Activated T-helper 1 cell treated with anti-CD3 and anti-CD28 coated beads, Interleukin-12 subunit alpha, Interleukin-12 subunit beta, Interleukin-2, Interleukin-4 antibody, amounts not matched to agents 30 ng/mL and 10 ng/mL and 1 ng/mL, durations not matched to agents 14 hours and 24 hours and 36 hours (primary cell): ENCODE measurements at places on chromosomes 3 and 15. TPM values are rescaled to one million over a fixed set of nuclear protein-coding genes. Genes with fewer than 3 reads are reported as not detected.
A peak's percentile ranks its signal among the peaks of the same experiment; 100 is the strongest.

NPRL2 gene
- 43.7 and 46.6 TPM in 2 replicates for total RNA-seq

GRCh38 chr15:68383161-68384074 is 48.5 kb downstream of the ITGA11 start:
- H3K27ac ChIP-seq: no peak overlapping the region
- no peak overlapping the region for H3K4me3 ChIP-seq
- peaks cover 18% of the 10 kb centered on the region for H3K4me1 ChIP-seq
- no peaks in the 10 kb centered on the region for H3K36me3 ChIP-seq

ADAMTSL3 gene
- total RNA-seq: not detected in 2 replicates

KBTBD8 gene
- total RNA-seq: 18.3 and 26.6 TPM in 2 replicates

ANKRD63 gene
- total RNA-seq: not detected in 2 replicates

- no peak overlapping the region for H3K4me3 ChIP-seq
- no peaks in the 10 kb centered on the region for H3K27me3 ChIP-seq
- peaks cover 3% of the 10 kb centered on the region for H3K4me1 ChIP-seq
- no peak for DNase-seq
- H3K27ac ChIP-seq: no peak overlapping the region
- H3K36me3 ChIP-seq: no peaks in the 10 kb centered on the region
Measured at GRCh38 chr15:80925597-80926059, 64.0 kb downstream of the MESD start.

GOLGA8R gene
- 1.9 and 2.8 TPM in 2 replicates for total RNA-seq

- no peaks in the 10 kb centered on the region for H3K4me1 ChIP-seq
- peaks cover 52% of the 10 kb centered on the region for H3K27me3 ChIP-seq
- H3K36me3 ChIP-seq: no peaks in the 10 kb centered on the region
- DNase-seq: no peak
Measured at GRCh38 chr3:64444490-64445108, 219.3 kb upstream of the PRICKLE2 start.

DNA sequence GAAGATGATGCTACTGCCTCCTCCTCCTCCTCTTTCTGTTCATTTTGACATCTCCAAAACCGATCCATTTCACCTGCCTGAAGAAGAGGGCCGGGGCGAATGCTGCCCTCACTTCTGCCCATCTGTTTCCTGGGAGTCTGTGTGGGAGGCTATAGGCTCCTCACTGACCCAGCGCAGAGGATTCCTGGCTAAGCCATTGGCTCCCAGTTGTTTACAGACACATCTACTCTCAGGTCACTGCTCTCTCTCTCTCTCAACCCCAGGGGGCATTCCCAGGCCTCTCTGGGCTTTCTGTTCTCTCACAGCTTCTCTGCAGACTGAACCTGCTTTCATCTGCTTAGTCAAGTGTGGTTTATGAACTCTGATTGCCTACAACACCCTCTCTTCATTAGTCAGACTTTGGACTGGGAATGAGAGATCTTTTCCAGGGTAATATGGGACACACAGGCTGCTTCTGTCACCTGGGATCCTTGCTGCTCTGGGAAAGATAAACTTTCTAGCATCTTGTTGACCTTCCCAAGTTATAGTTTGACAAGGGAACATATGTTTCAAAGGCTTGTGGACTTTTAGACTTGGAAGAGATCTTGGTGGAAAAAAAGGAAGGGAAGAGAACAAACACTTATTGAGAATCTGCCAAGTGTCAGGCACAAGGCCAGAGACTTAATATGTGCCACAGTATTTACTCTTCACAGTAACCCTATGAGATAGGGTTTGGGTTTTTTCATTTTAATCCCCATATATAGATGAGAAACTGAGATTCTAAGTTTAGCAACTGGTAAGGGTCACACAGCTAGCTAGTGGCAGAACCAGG is 30.2 kb upstream of the USP3 start:
- H3K4me3 ChIP-seq: peak overlapping the region; percentile 66
- peaks cover 1% of the 10 kb centered on the region for H3K27me3 ChIP-seq
- H3K27ac ChIP-seq: peak overlapping the region; percentile 95
- DNase-seq: peak; percentile 52
- peaks cover 54% of the 10 kb centered on the region for H3K4me1 ChIP-seq
- peaks cover 1% of the 10 kb centered on the region for H3K36me3 ChIP-seq

DNA sequence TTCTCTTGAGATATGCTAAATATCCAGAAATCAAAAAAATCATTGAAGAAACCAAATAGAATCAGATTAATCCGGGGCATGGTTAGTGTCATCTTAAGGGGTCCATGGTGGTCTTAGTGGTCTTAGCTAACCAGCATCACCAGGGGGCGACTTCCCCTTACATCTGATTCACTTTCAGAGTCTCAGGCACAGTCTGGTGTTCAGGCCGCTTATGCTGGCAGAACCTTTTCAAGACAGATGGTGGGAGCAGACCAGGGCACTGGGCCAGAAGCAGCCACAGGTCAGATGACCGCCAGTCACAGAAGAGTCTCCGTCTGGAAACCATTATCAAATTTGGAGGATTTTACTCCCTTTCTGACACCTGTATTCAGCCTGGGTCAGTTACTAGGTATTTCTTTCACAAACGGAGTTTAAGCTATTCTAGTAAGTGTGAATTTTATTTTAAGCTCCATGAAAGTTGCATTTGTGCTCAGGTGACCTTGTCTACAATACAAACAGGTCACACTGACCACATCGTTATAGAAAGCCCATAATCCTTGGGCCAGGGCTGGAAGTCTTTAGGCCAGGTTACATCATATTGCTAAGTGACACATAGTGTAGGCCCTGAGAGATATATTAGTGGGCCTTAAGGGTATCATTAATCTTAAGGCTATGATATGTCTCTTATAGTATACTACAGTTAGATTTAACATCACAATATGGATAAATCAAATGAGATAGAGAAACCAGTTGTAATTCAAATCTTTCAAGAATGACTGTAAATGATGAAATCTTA is 365.5 kb downstream of the GBE1 start:
- DNase-seq: no peak
- no peak overlapping the region for H3K27ac ChIP-seq
- H3K4me3 ChIP-seq: no peak overlapping the region

- peak overlapping the region; percentile 94 for H3K27ac ChIP-seq
- H3K27me3 ChIP-seq: no peaks in the 10 kb centered on the region
- H3K36me3 ChIP-seq: peaks cover 35% of the 10 kb centered on the region
- no peak for DNase-seq
- peak overlapping the region; percentile 98 for H3K4me3 ChIP-seq
- peaks cover 67% of the 10 kb centered on the region for H3K4me1 ChIP-seq
Measured at GRCh38 chr3:69085833-69086722, 1.3 kb downstream of the ARL6IP5 start.

SLC4A7 gene
- 65.5 and 66.7 TPM in 2 replicates for total RNA-seq

GRCh38 chr15:62306851-62307504 is 141.9 kb upstream of the C2CD4B start:
- peaks cover 36% of the 10 kb centered on the region for H3K27me3 ChIP-seq
- DNase-seq: no peak
- no peaks in the 10 kb centered on the region for H3K36me3 ChIP-seq
- no peak overlapping the region for H3K4me3 ChIP-seq
- peaks cover 7% of the 10 kb centered on the region for H3K4me1 ChIP-seq
- no peak overlapping the region for H3K27ac ChIP-seq

DNA sequence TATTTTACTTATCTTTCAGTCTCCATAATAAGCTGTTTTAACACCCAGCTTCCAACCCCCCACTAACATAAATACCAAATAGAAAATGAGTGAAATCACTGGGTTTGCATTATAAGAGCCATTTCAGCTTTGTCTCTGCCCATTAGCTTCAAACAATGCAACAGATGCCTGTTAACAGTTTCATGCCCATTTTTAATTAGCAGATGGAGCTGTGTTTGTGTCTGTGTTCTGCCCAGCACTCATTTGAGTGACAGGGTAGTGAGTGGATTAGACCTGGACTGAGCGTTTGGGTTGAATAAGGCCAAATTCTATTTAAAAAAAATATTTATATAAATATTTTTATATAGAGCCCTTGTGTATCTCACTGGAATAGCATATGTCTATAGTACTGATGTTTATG is 7.4 kb downstream of the RAB8B start:
- H3K4me3 ChIP-seq: no peak overlapping the region
- H3K27me3 ChIP-seq: no peaks in the 10 kb centered on the region
- DNase-seq: no peak
- H3K36me3 ChIP-seq: peaks cover 44% of the 10 kb centered on the region
- H3K4me1 ChIP-seq: peaks cover 79% of the 10 kb centered on the region
- H3K27ac ChIP-seq: no peak overlapping the region

VEPH1 gene
- total RNA-seq: not detected in 2 replicates

GRCh38 chr3:6807967-6808588 is 52.8 kb upstream of the GRM7 start:
- no peaks in the 10 kb centered on the region for H3K4me1 ChIP-seq
- no peak overlapping the region for H3K4me3 ChIP-seq
- DNase-seq: no peak
- no peaks in the 10 kb centered on the region for H3K27me3 ChIP-seq
- no peak overlapping the region for H3K27ac ChIP-seq

DNA sequence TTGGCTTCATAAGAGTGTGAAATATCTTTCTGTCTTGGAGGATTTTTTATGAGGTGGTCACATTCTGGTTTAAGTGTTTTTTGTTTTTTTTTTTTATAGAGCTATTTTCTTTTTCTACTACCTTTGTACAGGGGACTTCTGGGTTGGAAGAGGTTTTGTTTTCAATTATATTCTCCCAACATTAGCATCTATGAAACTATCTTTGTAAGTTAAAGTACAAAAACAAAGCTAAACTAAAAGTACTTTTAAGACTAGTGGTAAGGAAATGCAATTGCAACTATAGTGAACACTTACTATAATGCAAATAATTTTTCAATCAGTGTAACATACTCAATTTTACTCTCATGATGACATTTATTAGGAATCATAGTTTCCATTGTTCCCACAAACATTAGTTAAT is 688.2 kb downstream of the SI start:
- no peaks in the 10 kb centered on the region for H3K4me1 ChIP-seq
- no peaks in the 10 kb centered on the region for H3K36me3 ChIP-seq
- DNase-seq: no peak
- no peak overlapping the region for H3K27ac ChIP-seq
- no peaks in the 10 kb centered on the region for H3K27me3 ChIP-seq

- H3K4me1 ChIP-seq: peaks cover 7% of the 10 kb centered on the region
- no peak for DNase-seq
- H3K27ac ChIP-seq: no peak overlapping the region
- H3K36me3 ChIP-seq: no peaks in the 10 kb centered on the region
- peaks cover 4% of the 10 kb centered on the region for H3K27me3 ChIP-seq
Measured at GRCh38 chr3:179166561-179167201, 18.5 kb downstream of the PIK3CA start.

LRRC31 gene
- not detected in 2 replicates for total RNA-seq

DNA sequence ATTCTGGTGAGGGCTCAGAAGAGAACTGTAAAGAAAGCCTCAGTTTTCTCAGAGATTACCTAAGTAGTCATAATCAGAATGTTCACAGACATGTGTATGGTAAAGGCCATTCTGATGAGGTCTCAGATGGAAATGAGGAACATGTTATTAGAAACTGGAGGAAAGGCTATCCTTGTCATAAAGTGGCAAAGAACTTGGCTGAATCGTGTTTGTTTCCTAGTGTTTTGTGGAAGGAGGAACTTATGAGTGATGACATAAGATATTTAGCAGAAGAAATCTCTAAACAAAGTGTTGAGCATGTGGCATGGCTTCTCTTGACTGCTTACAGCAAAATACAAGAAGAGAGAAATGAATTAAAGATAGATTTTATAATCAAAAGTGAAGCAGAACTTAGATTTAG is 12.8 kb upstream of the KLHL40 start:
- H3K27me3 ChIP-seq: peaks cover 9% of the 10 kb centered on the region
- no peak for DNase-seq
- H3K4me1 ChIP-seq: no peaks in the 10 kb centered on the region
- no peak overlapping the region for H3K27ac ChIP-seq

GRCh38 chr3:157355276-157355675 is 81.4 kb upstream of the PTX3 start:
- no peak for DNase-seq
- H3K4me1 ChIP-seq: no peaks in the 10 kb centered on the region
- no peak overlapping the region for H3K27ac ChIP-seq
- H3K27me3 ChIP-seq: no peaks in the 10 kb centered on the region
- H3K4me3 ChIP-seq: no peak overlapping the region

- H3K36me3 ChIP-seq: no peaks in the 10 kb centered on the region
- H3K4me3 ChIP-seq: no peak overlapping the region
- H3K27me3 ChIP-seq: peaks cover 7% of the 10 kb centered on the region
- H3K27ac ChIP-seq: no peak overlapping the region
Measured at GRCh38 chr15:62823561-62823960, 219.0 kb upstream of the TPM1 start.
